Neuronal stem cell (in vitro differentiated cells): ENCODE measurements at places on chromosomes 4 and X.

DNA sequence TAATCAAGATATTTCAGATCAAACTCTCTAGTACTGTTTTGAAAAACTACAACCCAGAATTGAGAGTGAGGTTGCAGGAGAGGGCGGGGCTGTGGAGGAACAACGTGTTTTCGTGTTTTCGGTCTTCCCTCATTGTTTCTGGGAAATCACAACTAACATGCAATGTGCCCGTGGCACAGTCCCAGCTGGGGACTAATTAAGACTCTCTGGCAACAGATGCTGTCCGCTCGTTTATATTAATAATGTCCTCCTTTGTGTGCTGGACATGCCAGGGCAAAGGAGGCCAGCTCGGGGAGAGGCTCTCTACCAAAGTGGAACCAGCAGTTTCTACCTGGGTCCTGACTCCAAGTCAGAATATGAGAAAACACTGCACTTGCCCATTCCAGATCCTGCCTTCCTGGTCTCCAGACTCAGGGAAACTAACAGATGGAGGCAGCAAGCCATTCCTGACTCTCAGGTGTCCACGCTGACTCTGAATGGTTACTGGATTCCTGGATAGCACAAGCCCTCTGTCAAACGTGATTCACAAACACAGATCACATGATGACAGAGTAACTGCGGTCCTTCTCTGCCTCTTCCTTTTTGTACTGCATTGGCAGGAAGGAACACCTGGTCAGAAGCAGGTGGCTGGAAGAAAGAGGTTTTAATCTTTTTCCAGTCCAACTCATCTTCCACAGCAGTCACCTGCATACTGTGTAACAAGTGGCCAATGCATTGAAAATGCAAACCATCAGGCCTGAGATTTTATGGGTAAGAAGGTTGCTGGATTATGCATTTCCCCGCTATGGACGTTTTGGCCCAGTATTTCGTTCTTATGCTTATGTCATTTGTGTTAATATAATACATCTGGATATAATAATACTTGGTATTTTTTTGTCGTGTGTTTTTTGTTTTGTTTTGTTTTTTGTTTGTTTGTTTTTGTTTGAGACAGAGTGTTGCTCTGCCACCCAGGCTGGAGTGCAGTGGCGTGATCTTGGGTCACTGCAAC lies 65.0 kb downstream of the COQ2 start:
- H3K27ac ChIP-seq = no peak overlapping the region
- no peak for DNase-seq
- no peaks in the 10 kb centered on the region for H3K4me1 ChIP-seq

DNA sequence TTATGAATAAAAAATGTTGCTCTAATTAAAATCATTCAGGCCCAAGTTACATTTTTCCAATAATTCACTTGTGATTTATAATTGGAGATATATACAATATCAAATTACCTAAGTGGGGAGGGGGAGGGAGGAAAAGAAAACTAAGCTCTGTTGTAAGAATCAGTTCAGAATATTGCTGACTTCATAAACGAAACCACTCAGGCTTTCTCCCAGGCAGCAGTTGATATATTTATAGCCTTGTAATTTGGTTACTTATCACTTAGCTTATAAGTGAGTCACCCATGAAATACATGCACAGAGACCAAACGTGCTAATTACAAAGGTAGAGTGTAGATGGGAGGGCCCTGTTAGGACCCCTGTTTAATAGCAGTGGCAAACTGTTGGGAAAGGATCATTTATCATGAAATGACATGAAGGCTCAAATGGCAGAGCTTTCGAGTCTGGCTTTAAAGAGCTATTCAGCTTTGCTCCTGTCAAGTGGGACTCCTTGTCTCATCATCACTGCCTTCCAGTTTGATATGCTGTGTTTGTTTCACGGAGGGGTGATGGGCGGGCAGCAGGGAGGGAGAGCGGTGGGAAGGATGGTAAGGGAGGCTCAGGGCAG lies 105.6 kb upstream of the PGRMC2 start:
- no peak for DNase-seq
- H3K4me1 ChIP-seq = no peaks in the 10 kb centered on the region
- H3K36me3 ChIP-seq = no peaks in the 10 kb centered on the region
- H3K27me3 ChIP-seq = no peaks in the 10 kb centered on the region
- H3K4me3 ChIP-seq = no peak overlapping the region

DNA sequence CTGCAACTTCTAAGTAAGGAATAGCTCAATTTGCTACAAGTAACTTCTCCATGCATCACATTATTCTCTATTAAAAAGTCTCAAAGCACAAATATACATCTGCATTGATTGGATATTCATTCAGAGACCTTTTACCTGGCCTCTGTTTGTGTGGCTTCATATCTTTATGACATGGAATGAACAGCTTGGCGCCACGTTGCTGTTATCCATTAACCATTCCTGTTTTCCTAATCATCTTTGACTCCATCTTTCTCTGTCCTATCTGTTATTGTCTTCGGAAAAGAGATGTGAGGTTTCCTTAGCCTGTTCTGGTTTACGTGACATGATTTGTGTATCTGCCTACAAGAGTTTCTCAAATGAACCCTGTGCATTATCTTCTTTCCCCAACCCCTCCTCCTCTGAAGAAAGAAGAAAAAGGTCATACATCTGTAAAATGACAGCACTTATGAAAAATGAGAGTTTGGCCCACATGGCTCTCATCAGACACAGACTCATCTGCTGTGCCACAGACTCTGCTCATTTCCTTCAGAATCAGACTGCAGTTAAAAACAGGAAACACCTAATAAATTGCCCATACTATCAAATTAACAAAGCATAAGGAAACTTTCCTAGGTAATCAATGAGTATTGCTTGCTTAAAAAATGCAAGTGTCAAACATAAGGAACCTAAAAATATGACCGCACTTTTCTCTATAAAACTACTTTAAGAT lies 347.6 kb upstream of the FAM241A start:
- no peaks in the 10 kb centered on the region for H3K27me3 ChIP-seq
- no peak for DNase-seq
- peaks cover 11% of the 10 kb centered on the region for H3K4me1 ChIP-seq
- H3K27ac ChIP-seq = no peak overlapping the region

GRCh38 chr4:16120720-16121119 lies 36.9 kb upstream of the PROM1 start:
- DNase-seq = no peak
- H3K4me3 ChIP-seq = no peak overlapping the region
- H3K36me3 ChIP-seq = no peaks in the 10 kb centered on the region
- no peak overlapping the region for H3K27ac ChIP-seq
- H3K27me3 ChIP-seq = no peaks in the 10 kb centered on the region
- H3K4me1 ChIP-seq = peaks cover 3% of the 10 kb centered on the region

DNA sequence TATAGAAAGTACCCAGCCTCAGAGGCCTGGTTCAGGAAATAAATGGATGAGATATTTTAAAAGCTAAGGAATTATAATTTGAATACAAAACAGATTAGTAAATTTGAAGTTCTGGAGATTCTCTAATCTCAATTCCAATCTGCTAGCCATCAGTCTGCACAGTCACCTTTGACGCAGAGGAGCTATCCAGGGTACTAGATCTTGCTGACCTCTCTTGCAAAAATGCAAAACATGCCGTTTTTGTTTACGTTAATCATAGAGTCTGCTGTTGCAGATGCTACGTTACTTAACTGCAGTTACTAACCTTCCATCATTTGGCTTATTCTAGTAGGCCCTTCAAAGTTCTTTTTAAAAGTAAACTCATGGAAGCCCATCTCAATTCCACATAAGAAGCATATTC lies 10.4 kb downstream of the CCSER1 start:
- no peak overlapping the region for H3K4me3 ChIP-seq

- H3K4me1 ChIP-seq = peaks cover 4% of the 10 kb centered on the region
- H3K36me3 ChIP-seq = no peaks in the 10 kb centered on the region
- no peak overlapping the region for H3K27ac ChIP-seq
- no peak for DNase-seq
- H3K27me3 ChIP-seq = peaks cover 8% of the 10 kb centered on the region
These were observed 46.7 kb downstream of the ENPP6 start for GRCh38 chr4:184171011-184171410.

- H3K4me1 ChIP-seq = no peaks in the 10 kb centered on the region
- no peak overlapping the region for H3K27ac ChIP-seq
- no peaks in the 10 kb centered on the region for H3K36me3 ChIP-seq
- DNase-seq = no peak
- peaks cover 10% of the 10 kb centered on the region for H3K27me3 ChIP-seq
- H3K4me3 ChIP-seq = no peak overlapping the region
These were observed 19.0 kb upstream of the ACSL1 start for GRCh38 chr4:184844742-184845141.

- H3K27ac ChIP-seq = no peak overlapping the region
- H3K27me3 ChIP-seq = no peaks in the 10 kb centered on the region
These were observed 49.7 kb downstream of the CORIN start for GRCh38 chr4:47788126-47788525.
